ENCODE measurements at places on chromosomes 7 and 10. TPM values are rescaled to one million over a fixed set of nuclear protein-coding genes. Genes with fewer than 3 reads are reported as not detected.

Gene HSPB1
- polyA plus RNA-seq: 1,644 TPM

DNA sequence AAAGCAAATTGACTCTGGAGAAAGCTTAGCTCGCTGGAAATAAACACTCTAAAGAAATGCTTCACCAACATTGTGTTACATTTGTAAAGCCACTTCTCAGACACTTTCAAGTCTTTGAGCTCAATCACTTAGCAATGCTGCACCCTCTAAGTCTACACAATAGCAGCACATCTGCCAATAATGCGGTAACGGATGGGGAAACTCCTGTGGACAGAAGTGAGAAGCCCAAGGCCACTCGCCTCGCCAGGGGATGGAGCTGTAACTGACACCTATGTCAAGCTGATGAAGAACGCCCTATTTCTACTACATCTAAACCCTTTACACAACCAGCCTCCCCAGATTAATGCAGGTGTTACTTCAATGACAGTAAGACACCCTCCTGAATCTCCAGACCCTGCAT is 167.7 kb downstream of the SFMBT2 start:
- no peak for DNase-seq

- no peak for DNase-seq
Measured at GRCh38 chr10:22620929-22621328, 93.4 kb downstream of the PIP4K2A start.

GRCh38 chr10:117503244-117504205 is 39.0 kb upstream of the EMX2 start:
- DNase-seq: no peak

- no peak for DNase-seq
Measured at GRCh38 chr10:84352251-84352842, 24.0 kb downstream of the CCSER2 start.

GRCh38 chr10:44369854-44370253 is 15.0 kb downstream of the CXCL12 start:
- DNase-seq: no peak

GRCh38 chr7:143477501-143478150 is at the start of gene TAS2R41:
Gene TAS2R41 (plus strand): TSS chr7:143477873. CDS start chr7:143477873, 0 bp downstream.
- DNase-seq: no peak

Gene SPDYE8
- not detected for polyA plus RNA-seq

DNA sequence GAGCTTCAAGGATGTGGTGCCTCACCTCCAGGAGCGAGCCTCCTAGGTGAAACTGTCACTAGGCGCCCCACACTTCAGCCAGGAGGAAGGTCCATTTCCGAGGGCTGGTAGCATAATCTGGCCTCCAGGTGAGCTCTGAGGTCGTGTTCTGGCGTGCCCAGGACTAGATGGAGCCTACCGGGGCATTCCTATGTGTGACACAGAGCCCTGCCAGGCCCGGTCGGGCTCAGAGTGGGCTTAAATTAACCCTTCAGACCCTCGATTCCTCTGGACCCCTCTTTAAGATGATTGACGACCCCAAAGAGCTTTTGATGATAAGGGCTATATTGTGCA is 233.1 kb downstream of the EBF3 start:
- no peak for DNase-seq

Data from keratinocyte (primary cell).